ENCODE measurements at places on chromosomes 2 and 18. TPM values are rescaled to one million over a fixed set of nuclear protein-coding genes. Genes with fewer than 3 reads are reported as not detected.

DNA sequence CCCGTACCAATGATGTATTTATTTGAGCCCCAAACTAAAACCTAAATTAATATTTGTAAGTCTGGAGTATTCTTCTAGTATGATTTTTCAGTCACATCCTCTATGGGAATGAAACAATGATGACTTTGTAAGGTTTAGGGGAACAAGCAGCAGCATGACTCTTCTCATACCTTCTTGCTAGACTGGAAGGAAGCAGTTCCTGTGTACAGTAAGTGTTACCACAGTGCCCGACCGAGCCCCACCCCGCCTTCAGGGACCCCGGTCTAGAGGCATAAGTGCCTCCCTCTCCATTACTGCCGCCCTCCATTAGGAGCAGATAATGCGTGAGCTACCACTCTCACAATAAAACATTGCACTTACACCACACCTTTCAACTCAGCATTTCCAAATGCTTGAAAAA, 599.3 kb downstream of the ARHGAP15 start:
- H3K36me3 ChIP-seq, result no peaks in the 10 kb centered on the region
- DNase-seq, result no peak
- H3K4me1 ChIP-seq, result no peaks in the 10 kb centered on the region
- H3K27me3 ChIP-seq, result no peaks in the 10 kb centered on the region

GRCh38 chr2:219086196-219086595, 25.5 kb upstream of the IHH start:
- no peak overlapping the region for H3K27ac ChIP-seq
- no peaks in the 10 kb centered on the region for H3K27me3 ChIP-seq

The RSAD2 gene
- total RNA-seq, result 0.49 TPM

- no peak overlapping the region for H3K27ac ChIP-seq
- H3K27me3 ChIP-seq, result peaks cover 9% of the 10 kb centered on the region
- no peak overlapping the region for H3K4me3 ChIP-seq
- no peaks in the 10 kb centered on the region for H3K36me3 ChIP-seq
Observed at GRCh38 chr18:76754351-76754750, 68.0 kb upstream of the ZNF236 start.

DNA sequence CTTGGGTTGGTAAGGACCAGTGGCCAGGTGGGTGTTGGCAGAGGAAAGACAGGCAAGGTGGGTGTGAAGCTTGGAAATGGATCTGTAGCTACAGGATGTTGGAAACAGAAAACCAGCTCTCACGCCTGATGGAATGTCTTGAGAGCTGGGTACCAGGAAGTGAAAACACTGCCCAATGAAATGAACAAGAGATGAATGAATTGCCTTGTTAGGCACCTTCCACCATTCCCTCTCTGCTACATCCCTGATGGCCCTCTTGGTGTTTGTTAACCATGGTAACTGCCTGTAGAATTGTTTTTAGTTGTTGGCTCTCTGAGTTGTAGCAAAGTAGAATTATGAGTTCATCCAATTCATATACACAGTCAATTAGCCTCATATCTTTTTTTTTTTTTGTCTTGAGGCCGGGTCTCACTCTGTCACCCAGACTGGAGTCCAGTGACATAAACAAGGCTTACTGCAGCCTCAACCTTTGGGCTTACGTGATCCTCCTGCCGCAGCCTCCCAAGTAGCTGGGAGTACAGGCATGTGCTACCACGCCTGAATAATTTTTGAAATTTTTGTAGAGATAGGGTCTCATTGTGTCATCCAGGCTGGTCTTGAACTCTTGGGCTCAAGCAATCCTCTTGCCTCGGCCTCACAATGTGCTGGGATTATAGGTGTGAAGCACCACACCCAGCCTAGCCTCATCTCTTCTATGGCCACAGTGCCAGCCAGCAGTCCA, 9.5 kb downstream of the KCMF1 start:
- H3K4me3 ChIP-seq, result no peak overlapping the region
- DNase-seq, result no peak
- no peak overlapping the region for H3K27ac ChIP-seq
- peaks cover 1% of the 10 kb centered on the region for H3K4me1 ChIP-seq

All from K562 (cell line).